ENCODE measurements at places on chromosomes 7 and 10.

GRCh38 chr7:25369786-25370185 lies 141.5 kb upstream of the NPVF start:
- DNase-seq = no peak

DNA sequence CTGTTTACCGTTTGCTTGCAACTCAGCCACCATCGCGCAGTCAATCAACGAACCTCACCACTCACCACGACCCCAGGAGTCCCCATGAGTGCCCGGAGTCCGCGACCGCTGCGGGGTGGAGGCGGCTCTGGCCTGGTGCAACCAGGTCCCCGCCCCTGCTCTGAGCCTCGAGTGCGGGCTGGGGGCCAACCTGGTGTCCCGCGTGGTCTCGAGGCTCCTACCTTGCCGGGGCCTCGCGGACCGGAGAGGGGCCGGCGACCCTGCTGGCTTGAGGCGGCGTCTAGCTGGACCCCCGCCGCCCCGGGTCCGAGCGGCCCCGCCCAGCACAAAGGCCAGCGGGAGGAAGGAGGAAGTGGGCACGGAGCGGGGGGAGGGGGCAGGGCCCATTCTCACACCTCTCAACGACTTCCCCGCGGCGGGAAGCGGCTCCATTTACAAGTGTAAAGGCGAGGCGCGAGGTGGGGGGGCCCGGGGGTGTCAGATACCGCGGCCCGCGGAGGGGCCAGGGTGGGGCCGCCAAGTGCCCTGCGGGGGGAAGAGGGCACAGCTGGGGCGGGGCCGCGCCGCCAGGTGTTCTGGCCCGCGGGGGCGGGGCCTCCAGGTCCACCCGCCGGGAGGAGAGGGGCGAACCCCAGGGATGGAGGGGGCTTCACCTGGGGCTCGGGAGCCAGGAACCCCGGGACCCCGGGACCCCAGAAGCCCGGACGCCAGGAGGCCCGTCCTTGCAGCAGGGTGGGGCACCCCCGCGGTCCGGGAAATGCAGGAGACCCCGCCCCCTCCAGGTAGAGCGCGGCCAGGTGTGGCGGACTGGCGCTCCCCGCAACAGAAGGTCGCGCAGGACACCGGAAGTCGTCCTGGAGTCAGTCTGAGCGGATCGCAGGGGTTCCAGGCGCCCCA lies 8.6 kb downstream of the CTBP2 start:
- DNase-seq = peak; percentile 86

GRCh38 chr10:80288849-80289248 lies 609 bp downstream of the MAT1A start:
- DNase-seq = no peak

- no peak for DNase-seq
Observed at GRCh38 chr10:24382045-24382444, 173.1 kb downstream of the KIAA1217 start.

GRCh38 chr7:134041477-134041876 lies 85.7 kb upstream of the LRGUK start:
- no peak for DNase-seq

GRCh38 chr10:21141946-21142492 lies 244.9 kb upstream of the NEBL start:
- DNase-seq = no peak

DNA sequence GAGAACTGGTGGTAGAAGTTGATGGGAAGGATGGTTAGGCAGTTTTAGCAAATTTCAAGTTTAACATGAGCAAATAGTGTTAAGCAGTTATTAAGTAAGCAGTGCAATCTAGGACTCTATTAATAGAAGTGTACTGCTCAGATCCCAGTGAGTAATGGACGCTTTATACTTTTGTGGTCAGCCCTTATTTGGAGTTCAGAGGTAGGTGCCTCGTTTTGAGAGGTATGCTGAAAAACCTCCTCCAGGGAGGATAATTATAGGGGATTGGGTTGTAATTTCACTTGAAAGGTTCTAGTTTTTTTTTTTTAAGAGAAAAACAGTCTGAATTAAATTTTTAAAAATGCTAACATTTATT lies 33.5 kb upstream of the CCDC7 start:
- no peak for DNase-seq

DNA sequence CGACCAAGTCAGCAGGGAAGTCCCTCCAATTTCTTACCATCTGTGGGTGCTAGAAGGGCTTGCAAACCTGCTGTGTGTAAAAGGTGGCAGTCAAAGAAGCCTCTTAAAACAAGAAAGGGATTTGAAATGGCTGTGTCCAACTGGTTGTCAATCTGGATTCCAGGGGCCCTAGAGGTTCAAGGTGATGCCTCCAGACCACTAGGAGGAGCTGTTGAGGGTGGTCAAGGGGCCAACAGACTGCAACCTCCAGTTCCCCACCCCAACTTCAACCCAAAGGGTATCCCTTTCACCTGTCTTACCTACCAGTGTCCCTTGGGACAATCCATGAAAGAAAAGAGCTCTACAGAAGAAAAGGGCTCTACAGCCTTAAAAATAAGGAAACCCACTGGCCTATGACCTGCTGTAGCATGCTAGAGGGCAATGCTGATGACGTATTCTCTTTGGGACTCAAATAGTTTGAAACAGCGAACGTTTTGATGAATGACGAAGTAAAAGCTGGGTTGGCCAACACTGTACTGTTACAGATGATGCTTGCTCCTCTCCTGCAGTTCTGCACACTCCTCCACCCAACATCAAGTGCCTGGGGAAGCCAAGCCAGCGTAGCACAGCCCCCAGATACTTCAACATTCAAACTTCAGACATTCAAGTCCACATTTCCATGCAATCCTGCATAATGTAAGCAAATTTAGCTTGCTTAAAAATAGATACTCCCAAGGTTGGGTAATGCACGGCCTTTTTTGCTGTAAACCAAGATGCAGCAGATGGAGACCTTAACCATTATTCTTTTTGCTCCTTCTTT lies 45.9 kb upstream of the WDR11 start:
- DNase-seq = no peak

GRCh38 chr10:17865351-17865750 lies 56.2 kb downstream of the MRC1 start:
- no peak for DNase-seq

GRCh38 chr7:138726288-138726687 lies 25.1 kb upstream of the SVOPL start:
- DNase-seq = peak; percentile 16

DNA sequence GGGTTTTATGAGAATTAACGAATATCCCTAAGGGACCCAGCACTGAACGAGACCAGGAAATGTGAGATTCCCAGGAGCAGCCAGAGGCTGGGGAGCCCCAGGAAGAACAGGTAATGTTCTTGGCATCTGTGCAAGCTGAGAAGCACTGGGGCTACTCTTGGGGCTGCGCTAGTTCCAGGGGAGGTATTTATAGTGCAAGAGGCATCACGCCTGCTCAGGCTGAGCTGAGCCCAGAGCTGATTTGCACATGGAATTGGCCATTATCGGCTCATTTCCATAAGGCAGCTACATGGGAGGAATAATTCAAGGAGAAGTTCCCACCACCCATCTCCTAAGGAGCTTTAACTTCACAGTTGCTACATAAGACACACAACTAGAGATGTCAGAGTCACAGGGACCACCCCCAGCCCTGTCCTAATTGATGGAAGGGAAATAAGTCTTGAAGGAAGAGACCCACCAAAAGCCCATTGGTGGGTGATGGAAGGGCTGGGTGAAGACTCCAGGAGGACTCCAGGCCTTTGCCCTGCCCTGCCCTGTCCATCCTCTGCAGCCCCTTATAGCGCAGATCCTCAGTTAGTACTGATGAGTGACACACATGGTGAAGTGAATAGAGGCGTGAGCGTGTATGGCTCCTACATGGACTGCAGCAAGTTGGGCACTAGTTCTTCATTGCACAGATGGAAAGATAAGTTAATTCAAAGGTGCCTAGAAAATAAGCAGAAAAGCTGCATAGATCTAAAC lies 178.9 kb downstream of the GRID1 start:
- DNase-seq = no peak

- no peak for DNase-seq
Observed at GRCh38 chr7:12481722-12482121, 78.1 kb upstream of the VWDE start.

- DNase-seq = no peak
Observed at GRCh38 chr7:109930049-109930448, 1160.9 kb upstream of the LRRN3 start.

DNA sequence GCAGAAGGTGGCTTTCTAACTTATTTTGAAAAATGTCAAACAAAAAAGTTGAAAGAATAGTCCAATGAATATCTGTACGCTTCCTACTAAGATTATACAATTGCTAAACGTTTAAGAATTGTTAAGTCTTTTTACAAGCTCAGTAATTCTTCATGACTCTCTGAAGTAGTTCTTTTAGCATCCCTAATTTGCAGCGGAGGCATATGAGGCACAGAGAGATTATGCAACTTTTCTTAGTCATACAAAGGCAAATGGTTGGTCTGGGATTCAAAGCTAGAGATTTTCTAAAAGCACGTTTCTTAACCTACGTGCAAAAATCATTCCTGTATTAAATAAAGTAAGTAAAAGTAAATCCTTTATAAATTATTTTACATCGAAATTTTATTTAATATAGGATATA lies 254.2 kb downstream of the MAGI2 start:
- DNase-seq = no peak

DNA sequence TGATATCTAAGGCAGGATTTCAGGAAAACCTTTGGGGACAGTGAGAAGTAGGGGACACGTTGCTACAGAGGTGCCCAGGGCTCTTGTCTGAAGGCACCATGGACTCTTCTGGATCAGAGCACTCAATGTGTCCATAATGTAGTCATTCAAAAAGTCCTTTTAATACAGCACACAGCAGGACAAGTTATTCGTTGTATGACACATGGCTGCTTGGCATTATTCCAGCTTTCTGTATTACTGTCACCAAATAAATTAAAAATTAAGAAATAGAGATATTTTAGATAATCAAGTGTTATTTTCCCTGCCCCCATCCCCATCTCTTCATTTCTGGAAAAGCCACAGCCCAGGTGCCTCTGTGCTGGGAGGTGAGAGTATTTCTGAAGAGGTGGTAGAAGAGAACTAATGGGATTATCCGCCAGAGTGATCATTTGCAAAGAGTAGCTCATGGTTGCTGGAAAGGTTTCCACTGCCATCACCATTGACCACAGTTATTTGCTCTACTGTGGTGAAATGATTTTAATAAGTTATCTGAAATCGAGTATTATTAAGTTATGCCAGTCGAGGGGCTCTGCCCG lies 83.0 kb downstream of the CXCL12 start:
- no peak for DNase-seq

DNA sequence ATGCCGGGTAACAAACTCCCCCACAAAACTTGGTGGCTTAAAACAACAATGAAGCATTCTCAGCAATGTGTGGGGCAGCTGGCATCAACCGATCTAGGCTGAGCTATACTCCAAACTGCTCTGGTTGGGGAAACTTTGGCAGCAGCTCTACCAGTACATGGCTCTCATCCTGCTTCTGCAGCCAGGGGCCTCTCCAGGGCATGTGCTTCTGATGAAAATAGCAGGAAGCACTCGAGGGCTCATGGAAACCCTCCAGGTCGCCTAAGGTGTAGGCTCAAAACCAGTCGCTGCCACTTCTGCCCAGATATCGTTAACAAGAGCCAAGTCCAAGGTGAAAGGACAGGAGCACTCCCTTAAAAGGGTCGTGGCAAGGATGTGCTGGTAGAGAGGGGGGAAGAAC lies 134.1 kb downstream of the TEX36 start:
- DNase-seq = no peak

GRCh38 chr7:28315565-28316410 lies 96.5 kb upstream of the CREB5 start:
- peak; percentile 44 for DNase-seq

DNA sequence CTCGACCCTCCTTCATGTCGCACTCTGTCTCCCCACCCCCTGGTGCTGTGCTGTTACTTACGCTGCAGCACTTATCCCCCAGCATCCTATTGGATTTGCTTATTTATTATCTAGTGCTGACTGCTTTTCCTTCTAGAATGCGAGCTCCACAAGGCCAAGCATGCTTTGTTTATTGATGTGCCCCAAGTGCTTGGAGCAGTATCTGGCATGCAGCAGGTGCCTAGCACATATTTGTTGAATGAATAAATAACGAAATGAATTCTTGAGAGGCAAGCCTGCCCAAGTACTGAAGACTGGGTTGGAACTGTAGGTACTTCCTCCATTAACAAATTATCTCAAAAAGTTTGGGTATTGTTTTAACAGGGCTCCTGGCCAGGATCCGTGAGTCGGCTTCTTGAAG lies 24.8 kb upstream of the ZNF32 start:
- no peak for DNase-seq

GRCh38 chr10:17984056-17984455 lies 32.3 kb downstream of the SLC39A12 start:
- no peak for DNase-seq

Data from ELF-1 (cell line).